ENCODE measurements at places on chromosomes 5 and 9. TPM values are rescaled to one million over a fixed set of nuclear protein-coding genes. Genes with fewer than 3 reads are reported as not detected.
A peak's percentile ranks its signal among the peaks of the same experiment; 100 is the strongest.

The POLR3G gene
- polyA plus RNA-seq, result 11.6 TPM

The PTCH1 gene
- 5.0 TPM for polyA plus RNA-seq

The PCDHGA4 gene
- polyA plus RNA-seq, result 3.5 TPM

The SEMA4D gene
- polyA plus RNA-seq, result 1.5 TPM

The ADRB2 gene
- 2.7 TPM for polyA plus RNA-seq

The PCA3 gene
- polyA plus RNA-seq, result not detected

DNA sequence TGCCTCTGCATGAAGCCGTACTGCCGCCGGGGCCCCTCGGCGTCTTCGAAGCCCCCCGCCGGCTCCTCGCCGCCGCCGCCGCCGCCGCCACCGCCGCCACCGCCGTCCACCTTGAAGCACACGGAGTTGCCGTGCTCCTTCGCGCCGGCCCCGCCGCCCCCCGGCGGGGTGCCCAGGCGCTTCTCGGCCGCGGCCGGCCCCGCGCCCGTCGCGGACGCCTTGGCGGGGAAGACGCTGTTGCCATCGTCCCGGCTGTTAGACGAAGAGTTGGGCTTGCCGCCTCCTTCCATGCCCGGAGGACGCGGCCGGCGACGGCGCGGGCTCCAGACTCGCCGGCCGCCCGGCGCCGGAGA is 400 bp downstream of the HCN1 start:
- DNase-seq, result no peak

DNA sequence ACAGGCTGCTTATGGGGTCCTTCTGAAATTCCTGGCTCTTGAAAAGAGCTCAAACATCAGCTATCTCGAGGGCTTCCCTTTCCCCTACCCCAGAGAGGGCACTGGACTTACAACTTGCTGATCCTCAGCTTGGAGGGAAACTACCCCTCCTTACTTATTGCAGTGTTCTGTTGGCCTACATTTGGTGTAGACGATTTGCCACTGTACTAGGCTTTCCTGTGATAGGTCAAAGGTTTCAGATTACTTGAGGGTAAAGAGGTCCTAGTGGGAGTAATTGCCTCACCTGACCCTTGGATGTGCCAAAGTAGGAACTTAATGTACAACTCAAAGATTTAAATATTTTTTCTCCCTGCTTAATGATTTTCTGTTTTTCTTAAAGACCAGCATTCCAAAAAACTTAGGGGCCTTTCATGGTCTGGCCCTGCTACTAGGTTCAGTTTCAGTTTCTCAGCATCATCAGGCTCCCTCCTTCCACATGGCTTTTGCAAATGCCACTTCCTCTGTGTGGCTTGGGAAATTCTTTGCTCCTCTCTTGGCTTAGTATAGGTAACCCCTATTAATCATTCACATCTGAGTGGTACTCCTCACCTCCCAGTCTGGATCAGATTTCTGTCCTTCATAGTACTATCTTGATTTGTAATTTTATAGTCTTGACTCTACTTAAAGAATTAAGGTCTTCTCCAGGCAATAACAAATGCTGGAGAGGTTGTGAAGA is 32.4 kb downstream of the CYSTM1 start:
- no peak for DNase-seq

GRCh38 chr9:112858005-112858404 is 32.7 kb downstream of the SLC46A2 start:
- no peak for DNase-seq

GRCh38 chr5:146682899-146683532 is 167.0 kb upstream of the GPR151 start:
- no peak for DNase-seq

DNA sequence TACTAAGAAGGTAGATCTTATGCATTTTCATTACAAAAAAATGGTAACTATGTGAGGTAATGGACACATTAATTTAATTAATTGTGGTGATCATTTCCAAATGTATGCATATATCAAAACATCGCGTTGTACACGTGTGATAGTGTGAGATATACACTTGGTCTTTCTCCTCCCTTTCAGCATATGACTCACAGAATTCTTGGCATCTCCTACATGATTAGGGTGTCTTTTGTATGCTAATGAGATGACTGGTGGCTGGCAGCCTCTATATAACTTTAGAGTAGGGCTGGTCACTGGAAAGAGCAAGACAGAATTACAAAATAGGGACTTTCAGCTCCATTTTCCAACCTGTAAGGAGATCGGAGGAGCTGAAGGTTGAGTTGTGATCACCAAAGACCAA is 1167.6 kb downstream of the CDH12 start:
- DNase-seq, result peak; percentile 28

DNA sequence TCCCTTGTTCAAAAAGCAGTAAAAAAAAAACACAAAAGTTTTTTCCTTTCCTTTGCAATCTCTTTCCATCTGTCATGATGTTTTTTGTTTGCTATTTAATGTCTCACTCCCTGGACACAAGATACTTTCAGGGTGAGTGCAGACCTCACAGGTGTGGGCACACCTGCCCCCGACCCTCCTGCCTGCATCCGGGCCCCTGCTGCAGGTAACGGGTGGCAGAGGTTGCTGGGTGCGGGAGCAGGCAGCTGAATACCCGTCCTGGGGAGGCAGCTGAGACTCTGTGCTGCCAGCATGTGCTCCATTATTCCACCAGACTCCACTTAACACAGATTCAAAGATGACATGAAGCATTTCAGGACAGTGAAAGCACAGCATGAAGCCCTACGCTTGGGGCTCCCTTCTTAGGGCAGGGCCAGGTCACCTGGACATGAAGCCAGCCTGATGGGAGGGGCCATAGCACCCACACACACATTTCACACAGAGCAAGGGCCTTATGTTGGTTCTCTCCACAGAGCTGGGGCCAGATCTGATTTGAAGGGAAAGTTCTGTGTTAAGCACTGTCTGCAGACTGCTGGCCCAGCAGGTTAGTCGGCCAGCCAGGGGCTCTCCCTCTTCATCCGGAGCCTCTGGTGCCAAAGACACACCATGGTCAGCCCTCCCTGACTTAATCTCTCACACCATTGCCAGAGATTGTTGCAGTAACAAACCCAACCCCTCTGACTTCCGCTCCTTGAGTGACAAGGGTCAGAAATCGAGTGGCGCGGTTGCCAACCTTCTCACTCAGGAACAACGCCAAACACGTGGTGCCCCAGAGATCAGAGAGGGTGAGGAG is 13.0 kb downstream of the NEK6 start:
- no peak for DNase-seq

DNA sequence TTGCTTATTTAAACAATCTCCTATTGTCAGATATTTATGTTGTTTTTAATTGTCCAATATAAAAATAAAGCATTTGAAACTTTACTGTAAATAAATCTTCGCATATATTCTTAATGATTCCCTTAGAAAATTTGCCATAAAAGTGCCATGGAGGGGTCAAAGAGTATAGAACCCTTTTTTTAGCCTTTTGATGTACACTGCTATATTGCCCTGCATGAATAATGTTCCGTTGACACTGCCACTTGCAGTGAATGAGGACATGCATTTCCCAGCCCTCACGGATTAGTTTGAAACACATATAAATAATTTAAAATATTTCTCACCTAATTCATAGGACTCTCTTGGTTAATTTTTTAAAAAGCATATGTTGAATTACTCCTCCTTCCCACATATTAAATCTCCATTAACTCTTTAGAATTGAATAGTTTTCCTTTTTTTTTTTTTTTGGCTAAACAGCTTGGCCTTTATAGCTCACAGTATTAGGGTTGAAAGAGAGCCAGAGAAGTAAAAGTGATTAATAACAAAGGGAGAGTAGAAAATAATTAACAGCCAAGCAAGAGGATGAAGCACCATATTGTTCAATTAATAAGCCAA is 129.8 kb upstream of the SGCD start:
- DNase-seq, result no peak

DNA sequence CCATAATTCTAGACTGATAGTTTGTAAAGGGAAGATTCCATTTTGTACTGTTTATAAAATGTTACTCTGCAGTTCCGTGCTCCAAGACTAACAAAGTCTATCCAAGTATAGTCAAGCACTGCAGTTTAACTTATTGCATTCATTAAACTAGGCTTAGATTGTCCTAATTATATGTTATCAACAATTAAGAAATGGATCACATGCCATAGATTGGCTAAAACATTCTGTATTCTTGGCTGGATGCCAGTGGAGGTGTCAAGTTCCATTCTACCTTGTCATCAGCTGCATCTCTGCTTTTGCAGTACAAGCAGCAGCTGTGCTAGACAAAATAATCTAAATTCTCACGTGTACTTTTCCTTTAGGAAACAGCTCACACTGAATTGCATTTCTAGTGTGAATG is 69.4 kb upstream of the MEF2C start:
- DNase-seq, result peak; percentile 25

- no peak for DNase-seq
Observed at GRCh38 chr5:1007221-1007680, 1.4 kb upstream of the NKD2 start.

DNA sequence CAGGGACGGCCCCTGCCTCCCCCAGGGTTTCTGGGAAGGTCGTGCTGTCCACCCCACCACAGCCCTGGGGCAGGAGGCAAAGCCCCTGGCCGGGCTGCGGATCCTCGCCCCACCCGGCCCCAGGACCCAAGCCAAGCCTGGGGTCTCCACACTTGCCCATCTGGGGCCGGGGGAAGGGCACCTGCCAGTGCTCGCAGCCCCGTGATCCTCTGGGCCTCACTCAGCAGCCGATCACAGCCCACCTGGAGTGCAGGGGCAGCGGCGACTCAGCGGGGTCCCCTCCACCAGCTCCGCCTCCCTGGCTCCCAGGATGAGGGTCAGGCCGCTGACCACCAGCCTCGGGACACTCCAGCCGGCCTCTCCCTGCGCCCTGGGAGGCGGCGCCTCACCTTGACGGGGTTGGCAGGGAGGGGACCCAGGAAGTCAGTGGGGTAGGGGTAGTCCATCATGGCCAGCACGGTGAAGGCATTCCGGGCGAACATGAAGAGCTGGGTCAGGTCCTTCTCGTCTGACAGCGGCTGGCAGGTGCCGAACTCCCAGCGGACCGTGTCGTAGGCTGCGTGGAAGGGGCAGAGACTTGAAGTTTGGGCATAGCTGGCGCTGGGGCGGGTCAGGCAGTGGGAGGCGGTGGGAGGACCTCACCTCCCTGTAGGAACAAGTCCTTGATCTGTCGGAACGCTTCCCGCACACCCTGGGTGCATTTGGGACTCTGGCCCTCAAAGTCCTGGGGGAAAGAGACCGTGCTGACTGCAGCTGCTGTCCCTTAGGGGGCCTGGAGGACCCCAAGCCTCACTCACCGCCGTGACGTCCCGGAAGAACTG is 1.8 kb downstream of the DPP7 start:
- DNase-seq, result no peak

- DNase-seq, result no peak
Observed at GRCh38 chr9:93910196-93910595, 45.0 kb downstream of the BARX1 start.

DNA sequence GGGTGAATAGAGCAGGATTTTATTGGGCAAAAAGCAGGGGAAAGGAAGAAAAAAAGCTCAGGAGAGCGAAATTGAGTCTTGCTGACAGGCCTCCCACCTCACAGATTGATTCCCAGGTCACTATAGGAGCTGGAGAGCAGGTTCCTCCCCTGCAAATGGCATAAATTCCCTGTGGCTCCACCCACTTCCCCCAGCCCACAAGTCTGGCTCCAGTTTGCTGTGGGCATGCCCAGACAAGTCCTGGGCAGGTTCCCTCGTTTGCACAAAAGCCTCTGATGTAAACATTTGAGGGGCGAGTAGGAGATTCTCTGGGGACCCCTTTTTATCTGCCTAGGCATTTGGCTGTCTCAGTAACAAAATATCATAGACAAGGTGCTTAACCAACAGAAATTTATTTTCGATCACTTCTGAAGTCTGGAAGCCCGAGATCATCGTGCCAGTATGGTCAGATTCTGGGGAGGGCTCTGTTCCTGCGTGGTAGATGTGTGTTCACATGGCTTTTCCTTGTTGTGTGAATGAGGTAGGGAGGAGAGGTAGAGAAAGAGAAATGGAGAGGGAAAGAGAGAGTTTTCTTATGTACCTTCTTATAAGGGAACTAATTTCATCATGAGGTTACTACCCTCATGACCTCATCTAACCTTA is 614.5 kb downstream of the MAT2B start:
- peak; percentile 56 for DNase-seq
